ENCODE measurements at places on chromosomes 1 and 21. TPM values are rescaled to one million over a fixed set of nuclear protein-coding genes. Genes with fewer than 3 reads are reported as not detected.

DNA sequence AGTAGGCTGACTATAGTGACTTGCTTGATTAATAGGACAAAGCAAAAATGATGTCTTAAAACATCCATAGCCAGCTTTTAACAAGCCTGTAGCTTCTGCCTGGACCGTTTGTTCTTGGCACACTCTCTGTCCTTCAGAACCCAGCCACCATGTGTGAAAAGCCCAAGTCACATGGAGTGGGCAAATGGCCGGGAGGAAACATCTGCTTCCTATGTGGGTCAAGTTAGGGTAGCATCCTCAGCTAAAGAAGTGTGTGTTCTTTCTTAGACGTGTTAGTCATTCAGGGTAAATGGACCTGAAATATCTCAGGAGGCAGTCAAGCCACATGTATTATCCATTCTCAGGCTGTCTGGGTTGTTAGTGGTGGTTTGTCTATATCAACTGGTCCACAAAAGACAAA is 23.4 kb downstream of the RD3 start:
- H3K4me1 ChIP-seq = no peaks in the 10 kb centered on the region
- no peak for DNase-seq
- no peak overlapping the region for H3K27ac ChIP-seq

GRCh38 chr1:94668528-94668927 is 127.0 kb upstream of the F3 start:
- DNase-seq = no peak
- no peak overlapping the region for H3K27ac ChIP-seq
- H3K27me3 ChIP-seq = peaks cover 4% of the 10 kb centered on the region
- H3K4me1 ChIP-seq = no peaks in the 10 kb centered on the region

DNA sequence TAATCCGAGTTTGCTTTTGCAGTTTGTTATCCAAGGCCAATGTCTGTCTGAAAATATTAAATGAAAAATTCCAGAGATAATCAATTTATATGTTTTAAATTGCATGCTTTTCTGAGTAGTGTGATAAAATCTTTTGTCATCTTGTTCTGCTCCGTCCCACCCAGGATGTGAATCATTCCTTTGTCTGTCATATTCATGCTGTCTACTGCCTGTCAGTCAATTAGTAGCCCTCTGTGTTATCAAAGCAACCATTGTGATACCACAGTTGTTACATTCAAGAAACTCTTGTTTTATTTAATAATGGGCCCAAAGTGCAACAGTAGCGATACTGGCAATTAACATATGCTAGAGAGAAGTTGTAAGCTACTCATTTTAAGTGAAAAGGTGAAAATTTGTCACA is 819.3 kb downstream of the BRINP3 start:
- H3K27ac ChIP-seq = no peak overlapping the region
- no peaks in the 10 kb centered on the region for H3K27me3 ChIP-seq
- no peaks in the 10 kb centered on the region for H3K36me3 ChIP-seq
- H3K4me3 ChIP-seq = no peak overlapping the region

DNA sequence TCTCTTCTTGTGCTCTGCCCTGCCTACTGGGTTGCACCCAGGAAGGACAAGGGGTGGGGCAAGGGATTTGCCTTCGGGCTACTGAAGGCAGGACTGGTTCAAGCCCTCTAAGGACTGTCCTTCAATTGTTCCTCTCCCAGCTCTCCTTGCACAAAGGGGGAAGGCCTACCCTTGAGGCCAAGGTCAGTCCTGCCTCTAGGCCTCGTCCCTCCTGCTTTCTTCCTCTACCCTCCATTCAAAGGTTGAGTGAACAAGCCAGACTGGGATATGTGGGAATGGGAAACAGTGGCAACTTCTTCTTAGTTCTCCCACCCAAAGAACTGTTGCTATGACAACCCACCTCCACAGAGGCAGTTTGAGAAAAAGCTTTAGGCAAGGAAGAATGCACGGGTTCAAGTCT is 2.7 kb downstream of the LURAP1 start:
- H3K4me3 ChIP-seq = no peak overlapping the region
- peaks cover 2% of the 10 kb centered on the region for H3K36me3 ChIP-seq
- H3K27me3 ChIP-seq = no peaks in the 10 kb centered on the region
- no peak for DNase-seq
- peaks cover 6% of the 10 kb centered on the region for H3K4me1 ChIP-seq

- DNase-seq = no peak
- H3K4me1 ChIP-seq = peaks cover 75% of the 10 kb centered on the region
- H3K27ac ChIP-seq = peak overlapping the region; percentile 70
- peaks cover 13% of the 10 kb centered on the region for H3K36me3 ChIP-seq
- peak overlapping the region; percentile 38 for H3K4me3 ChIP-seq
- H3K27me3 ChIP-seq = no peaks in the 10 kb centered on the region
These were observed 59.4 kb downstream of the CDC7 start for GRCh38 chr1:91559838-91560565.

GRCh38 chr1:94434365-94435045 is 16.3 kb downstream of the ABCD3 start:
- no peak for DNase-seq
- peaks cover 5% of the 10 kb centered on the region for H3K36me3 ChIP-seq
- H3K4me3 ChIP-seq = no peak overlapping the region
- no peaks in the 10 kb centered on the region for H3K27me3 ChIP-seq
- no peaks in the 10 kb centered on the region for H3K4me1 ChIP-seq
- no peak overlapping the region for H3K27ac ChIP-seq

DNA sequence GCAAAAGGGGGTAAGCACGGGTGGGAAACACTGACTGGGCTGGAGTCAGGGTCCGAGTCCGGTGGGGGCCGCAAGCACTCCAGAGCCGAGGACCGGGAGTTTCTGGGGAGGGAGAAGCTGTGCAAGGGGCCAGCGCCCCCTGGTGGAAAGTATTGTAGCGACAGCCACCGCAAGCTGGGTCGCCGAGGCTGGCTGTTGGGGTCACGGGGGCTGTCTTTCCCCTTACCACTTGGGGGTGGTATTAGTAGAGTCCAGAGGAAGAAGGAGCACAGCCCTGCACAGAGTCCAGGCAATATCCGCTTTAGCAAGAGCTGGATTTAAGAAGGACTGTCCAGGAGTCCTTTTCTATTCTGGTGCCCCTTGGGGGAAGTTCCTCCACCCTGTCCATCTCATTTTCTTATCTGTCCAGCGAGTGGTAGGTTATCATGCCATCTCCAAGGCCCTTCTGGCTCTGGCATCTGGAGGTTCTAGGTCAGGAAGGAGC is 17.9 kb upstream of the ETV3 start:
- H3K4me1 ChIP-seq = peaks cover 18% of the 10 kb centered on the region
- H3K4me3 ChIP-seq = no peak overlapping the region
- no peaks in the 10 kb centered on the region for H3K36me3 ChIP-seq
- no peak overlapping the region for H3K27ac ChIP-seq
- DNase-seq = peak; percentile 65

- H3K4me1 ChIP-seq = no peaks in the 10 kb centered on the region
- H3K27ac ChIP-seq = no peak overlapping the region
- no peak for DNase-seq
- no peaks in the 10 kb centered on the region for H3K36me3 ChIP-seq
- H3K27me3 ChIP-seq = peaks cover 7% of the 10 kb centered on the region
- no peak overlapping the region for H3K4me3 ChIP-seq
These were observed 41.3 kb upstream of the TRIM45 start for GRCh38 chr1:117162816-117163215.

- no peak overlapping the region for H3K27ac ChIP-seq
- peaks cover 7% of the 10 kb centered on the region for H3K36me3 ChIP-seq
- DNase-seq = no peak
- H3K4me1 ChIP-seq = peaks cover 11% of the 10 kb centered on the region
These were observed 62.3 kb upstream of the RUNX1 start for GRCh38 chr21:35111321-35111930.

- H3K27me3 ChIP-seq = no peaks in the 10 kb centered on the region
- H3K27ac ChIP-seq = no peak overlapping the region
- no peak overlapping the region for H3K4me3 ChIP-seq
- no peak for DNase-seq
- no peaks in the 10 kb centered on the region for H3K36me3 ChIP-seq
These were observed 38.0 kb downstream of the ERG start for GRCh38 chr21:38460171-38460742.

- DNase-seq = no peak
- H3K4me1 ChIP-seq = no peaks in the 10 kb centered on the region
- no peak overlapping the region for H3K27ac ChIP-seq
- no peak overlapping the region for H3K4me3 ChIP-seq
- H3K36me3 ChIP-seq = no peaks in the 10 kb centered on the region
These were observed 18.9 kb downstream of the SGIP1 start for GRCh38 chr1:66552829-66553228.

GRCh38 chr1:52159033-52159789 is 17.3 kb downstream of the ZFYVE9 start:
- H3K4me1 ChIP-seq = no peaks in the 10 kb centered on the region
- no peaks in the 10 kb centered on the region for H3K27me3 ChIP-seq
- DNase-seq = no peak
- no peak overlapping the region for H3K4me3 ChIP-seq
- no peak overlapping the region for H3K27ac ChIP-seq

DNA sequence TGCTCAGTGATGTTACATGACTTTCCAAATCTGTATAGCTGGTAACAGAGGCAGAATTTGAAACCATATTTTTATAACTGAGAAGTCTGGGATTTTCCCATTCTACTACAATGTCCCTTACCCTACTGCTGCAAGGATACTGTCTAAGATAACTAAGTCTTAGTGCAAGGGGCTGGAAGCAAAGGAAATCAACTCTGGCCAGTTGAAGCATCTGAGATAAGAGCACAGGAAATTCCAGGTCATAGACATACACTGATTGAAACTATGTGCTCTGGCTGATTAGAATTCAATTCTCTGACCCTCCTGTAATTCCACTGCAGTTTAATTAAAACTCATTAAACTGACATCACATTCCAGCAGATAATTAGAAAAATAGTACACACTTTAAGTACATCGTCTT is 267.7 kb upstream of the C1orf87 start:
- DNase-seq = no peak
- no peaks in the 10 kb centered on the region for H3K36me3 ChIP-seq
- no peaks in the 10 kb centered on the region for H3K4me1 ChIP-seq
- no peak overlapping the region for H3K27ac ChIP-seq
- H3K4me3 ChIP-seq = no peak overlapping the region
- no peaks in the 10 kb centered on the region for H3K27me3 ChIP-seq

The CXADR gene
- 0.18 TPM for total RNA-seq

The LYPD8 gene
- total RNA-seq = not detected

The ZNF683 gene
- total RNA-seq = not detected

The PCNT gene
- total RNA-seq = 58.4 TPM
